ENCODE measurements at places on chromosomes 13 and 19.

DNA sequence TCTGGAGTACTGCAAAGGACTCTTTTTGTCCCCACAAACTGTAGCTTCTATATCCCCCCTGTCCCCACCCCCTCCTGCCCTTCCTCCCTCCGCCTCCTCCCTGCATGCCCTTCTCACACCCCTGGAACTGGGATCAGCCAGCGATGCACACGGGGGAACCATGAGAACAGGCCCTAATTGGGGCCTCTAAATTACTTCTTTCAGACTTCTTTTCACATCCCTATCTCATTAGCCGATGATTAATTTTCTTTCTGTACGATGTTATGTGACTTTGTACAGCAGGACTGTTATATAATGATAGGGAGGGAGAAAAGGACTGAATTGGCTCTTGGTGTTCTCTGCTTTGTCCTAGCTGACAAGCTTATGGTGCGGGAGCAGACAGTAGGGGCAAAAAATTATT, 347.5 kb downstream of the DNAJC15 start:
- no peak for DNase-seq

- DNase-seq, result no peak
Measured at GRCh38 chr19:45668342-45668871, 386 bp downstream of the GIPR start.

GRCh38 chr19:30226464-30227011, 145.6 kb upstream of the ZNF536 start:
- no peak for DNase-seq

DNA sequence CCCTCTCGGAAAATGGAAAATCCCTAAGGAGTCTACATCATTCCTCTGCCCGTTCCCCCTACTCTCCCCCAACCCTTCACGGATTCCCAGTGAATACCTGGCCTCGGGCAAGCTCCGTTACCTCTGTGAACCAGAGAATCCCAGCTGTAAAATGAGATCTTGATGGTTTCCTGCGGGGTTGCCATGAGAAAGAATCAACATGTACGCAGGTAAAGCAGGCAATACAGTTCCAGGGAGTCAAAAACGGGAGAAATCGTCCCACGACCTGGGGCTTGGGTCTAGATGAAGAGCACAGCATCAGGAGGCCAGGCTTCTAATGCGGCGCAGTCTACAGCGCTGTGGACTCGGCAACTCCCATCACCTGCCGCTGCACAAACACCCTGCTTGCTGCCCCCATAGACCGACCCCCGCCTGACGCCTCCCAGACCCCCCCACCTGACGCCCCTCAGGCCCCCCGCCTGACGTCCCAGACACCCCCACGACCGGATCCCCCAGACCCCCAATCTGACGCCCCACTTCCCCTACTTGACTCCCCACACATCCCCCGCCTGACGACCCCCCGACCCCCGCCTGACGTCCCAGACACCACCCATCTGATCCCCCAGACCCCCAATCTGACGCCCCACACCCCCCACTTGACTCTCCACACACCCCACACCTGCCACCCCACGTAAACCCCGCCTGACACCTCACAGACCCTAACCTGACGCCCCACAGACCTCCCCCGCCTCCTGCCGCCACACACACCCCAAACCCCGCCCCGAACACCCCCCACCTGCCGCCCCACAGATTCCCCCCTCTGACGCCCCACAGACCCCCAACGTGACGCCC, 680 bp downstream of the LIG4 start:
- DNase-seq, result no peak

GRCh38 chr19:6587093-6587820, 3.7 kb downstream of the CD70 start:
- DNase-seq, result no peak

Measured in activated T-cell treated with anti-CD3 and anti-CD28 coated beads for 24 hours (primary cell).